Cardiac septum (tissue), 1 donor: ENCODE measurements at places on chromosomes 13 and 19. TPM values are rescaled to one million over a fixed set of nuclear protein-coding genes. Genes with fewer than 3 reads are reported as not detected.

GRCh38 chr13:101946401-101946800, 455.4 kb downstream of the FGF14 start:
- no peak for DNase-seq

DNA sequence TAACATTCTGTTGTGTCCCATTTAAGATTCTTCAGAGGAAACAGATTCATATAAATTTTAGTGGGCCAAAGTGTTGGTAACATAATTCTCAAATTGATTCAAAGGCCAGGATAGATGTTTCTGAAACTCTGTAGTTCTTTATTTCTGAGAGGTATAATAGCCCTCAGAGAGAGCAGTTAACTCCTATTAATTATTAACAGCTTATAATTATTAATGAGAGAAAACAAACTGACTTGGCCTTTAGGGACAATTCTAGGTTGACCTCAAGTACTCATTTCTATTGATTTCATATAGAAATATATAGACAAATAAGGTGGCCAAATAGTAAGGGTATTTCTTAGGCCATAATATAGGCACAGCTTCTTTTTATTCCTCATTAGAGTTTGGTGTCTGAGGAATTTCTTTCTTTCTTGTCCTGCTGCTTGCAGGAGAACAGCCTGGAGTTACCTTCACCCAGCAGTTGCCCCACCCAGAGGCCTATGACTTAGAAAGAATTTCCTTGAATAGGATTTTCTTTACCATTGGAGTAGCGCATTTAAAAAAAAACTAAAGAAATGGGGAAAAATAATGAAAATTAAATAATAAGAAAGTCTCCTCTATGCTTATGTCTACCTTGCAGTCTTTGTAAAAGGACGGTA, 1430.1 kb upstream of the SPRY2 start:
- DNase-seq: no peak

- DNase-seq: no peak
Observed at GRCh38 chr19:47511681-47512080, 3.2 kb downstream of the NAPA start.

DNA sequence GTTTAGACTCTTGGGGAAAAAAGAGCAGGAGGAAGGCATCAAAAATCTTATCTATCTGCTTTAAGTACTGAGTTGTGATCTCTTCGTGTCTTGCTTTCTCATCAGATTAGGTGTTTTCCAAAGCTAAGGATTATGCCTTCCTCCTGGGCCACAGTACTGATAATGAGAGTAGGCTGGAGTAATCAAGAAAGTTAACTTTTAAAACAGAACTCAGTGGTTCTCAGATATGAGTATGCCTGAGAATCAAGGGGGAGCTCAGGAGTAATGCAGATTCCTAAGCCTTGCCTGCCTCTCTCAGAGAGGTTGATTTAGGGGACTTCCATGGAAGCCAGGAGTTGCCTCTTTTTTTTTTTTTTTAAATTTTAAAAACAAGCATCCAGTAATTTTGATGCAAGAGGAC, 23.5 kb downstream of the CDADC1 start:
- DNase-seq: no peak

DNA sequence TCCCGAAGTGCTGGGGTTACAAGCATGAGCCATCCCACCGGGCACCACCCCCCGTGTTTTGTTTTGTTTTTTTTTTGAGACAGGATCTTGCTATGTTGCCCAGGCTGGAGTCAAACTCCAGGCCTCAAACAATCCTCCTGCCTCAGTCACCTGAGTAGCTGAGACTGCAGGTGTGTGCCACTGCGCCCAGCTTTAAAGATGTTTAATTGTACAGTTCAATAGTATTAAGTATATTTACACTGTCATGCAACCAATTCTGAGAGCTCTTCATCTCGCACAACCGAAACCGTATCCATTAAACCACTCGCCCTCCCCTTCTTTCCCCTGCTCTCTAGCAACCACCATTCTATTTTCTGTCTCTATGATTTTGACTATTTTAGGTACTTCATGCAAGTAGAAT, 15.6 kb downstream of the NUCB1 start:
- DNase-seq: no peak

DNA sequence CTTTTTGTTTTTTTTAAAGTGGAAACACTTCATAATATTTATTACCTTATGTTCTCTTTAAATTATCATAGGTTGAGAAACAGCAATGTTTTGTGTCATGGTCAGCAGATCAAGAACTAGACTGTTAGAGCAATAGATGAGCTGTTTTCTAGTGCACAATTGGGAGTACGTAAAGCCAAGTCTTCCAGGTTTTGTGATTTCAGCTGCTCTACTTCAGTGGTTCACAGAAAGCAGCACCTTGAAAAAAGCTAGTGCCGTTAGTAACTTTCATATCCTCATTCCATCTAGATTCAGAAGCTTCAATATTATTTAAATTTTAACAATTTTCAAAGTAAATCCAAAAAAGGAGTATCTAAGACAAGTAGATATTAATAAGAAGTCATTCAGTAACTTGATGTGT, 1.9 kb downstream of the GPR18 start:
- no peak for DNase-seq

DNA sequence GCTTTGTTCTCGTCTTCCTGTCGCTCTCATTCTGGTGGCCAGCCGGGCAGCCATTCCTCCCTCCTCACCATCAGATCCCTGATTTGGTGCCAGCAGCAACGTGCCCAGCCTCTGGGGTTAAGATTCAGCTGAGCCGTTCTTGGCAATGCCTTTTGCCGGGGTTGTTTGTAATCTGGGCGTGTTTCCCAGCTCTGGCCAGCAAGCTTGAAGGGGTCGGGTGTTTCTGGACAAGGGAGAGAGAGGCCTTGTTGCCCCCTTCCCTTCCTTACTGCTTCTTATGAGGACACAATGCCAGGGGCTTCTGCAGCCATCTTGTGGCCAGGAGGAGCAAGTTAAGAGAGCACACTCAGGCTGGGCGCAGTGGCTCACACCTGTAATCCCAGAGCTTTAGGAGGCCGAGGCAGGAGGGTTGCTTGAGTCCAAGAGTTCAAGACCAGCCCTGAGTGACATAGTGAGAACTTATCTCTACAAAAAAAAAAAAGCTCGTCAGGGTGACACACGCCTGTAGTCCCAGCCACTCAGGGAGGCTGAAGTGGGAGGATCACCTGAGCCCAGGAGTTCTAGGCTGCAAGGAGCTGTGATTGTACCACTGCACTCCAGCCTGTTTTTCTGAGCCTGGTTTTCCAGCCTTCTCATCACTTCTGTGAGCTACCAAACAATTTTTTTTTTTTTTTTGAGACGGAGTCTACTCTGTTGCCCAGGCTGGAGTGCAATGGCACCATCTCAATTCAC, 10.7 kb upstream of the CRTC1 start:
- DNase-seq: no peak

GRCh38 chr13:109400624-109401257, 385.6 kb downstream of the IRS2 start:
- DNase-seq: no peak

DNA sequence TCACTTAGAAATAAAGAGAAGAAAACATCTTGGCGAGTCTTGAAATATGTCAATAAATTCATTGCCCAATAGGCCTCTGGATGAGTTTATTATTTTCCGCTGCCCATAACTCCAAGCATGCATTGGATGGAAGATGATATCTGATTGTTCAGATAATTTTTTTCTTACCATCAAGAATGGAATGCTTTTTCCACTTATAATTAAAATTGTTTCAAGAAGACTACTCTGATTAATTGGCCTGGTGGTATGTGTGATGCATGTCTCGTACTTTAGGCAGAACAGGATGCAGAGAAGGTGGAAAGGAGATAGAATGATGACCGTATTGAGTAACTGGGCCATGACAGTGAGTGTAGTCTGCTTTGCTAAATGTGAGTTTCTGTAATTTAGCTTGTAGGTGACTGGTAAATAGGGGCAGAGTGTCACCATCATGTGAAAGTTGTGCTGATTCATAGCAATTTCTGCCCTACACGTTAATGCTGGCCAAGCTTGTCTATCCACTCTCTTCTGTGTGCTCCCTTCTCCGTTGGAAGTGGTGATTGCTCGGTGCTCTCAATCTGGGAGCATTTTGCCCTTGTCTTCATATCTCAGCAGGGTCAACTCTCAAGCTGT, 13.5 kb upstream of the SPATA13 start:
- no peak for DNase-seq

DNA sequence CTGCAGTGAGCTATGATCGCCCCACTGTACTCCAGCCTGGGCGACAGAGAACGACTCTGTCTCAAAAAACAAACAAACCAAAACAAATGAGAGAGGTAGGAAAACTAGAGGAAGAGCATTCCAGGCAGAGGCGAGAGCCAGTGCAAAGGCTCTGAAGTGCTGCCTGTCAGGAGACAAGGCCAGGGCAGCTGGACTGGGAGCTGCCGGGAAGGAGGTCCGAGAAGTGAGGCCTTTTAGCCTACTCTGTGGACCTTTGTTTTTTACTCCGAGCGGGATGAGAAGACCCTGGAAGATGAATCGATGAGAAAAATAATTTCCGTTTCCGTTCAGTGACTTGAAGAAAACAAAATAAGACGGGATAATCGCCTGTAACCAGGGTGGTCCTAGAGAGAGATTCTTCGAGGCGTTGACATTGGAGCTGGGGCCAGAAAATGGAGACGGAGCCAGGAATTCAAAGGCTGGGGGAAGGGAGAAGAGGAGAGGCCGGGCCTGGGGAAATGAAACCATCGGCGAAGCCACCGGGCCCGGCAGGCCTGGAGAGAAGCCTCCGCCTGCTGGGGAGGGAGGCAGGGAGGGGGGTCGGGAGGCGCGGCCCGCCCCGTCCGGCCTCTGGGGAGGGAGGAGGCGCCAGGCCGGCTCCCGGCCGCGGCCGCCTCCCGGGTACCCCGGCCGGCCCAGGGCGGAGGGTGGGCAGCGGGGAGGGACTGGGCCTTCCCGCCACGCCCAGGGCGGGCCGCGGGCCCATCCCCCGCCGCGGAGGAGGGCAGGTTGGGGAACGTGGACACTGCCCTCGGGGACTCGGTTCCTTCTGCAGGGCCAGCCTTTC, 7.8 kb upstream of the SERTAD1 start:
- DNase-seq: peak; percentile 93

GRCh38 chr19:42412661-42413076, 14.5 kb downstream of the LIPE start:
- no peak for DNase-seq

The RNF225 gene
- not detected for total RNA-seq

The SIGLECL1 gene
- total RNA-seq: not detected

The NLRP7 gene
- total RNA-seq: not detected

The SIGLEC8 gene
- not detected for total RNA-seq

The ABHD8 gene
- total RNA-seq: 8.6 TPM
